ENCODE measurements at places on chromosomes 12 and 14. TPM values are rescaled to one million over a fixed set of nuclear protein-coding genes. Genes with fewer than 3 reads are reported as not detected.

GRCh38 chr12:69534389-69534822, 50.9 kb upstream of the CCT2 start:
- DNase-seq = peak; percentile 6

- no peak for DNase-seq
Measured at GRCh38 chr12:108099778-108100489, 29.2 kb upstream of the WSCD2 start.

- no peak for DNase-seq
Measured at GRCh38 chr14:65210822-65211182, 108.5 kb upstream of the MAX start.

The RTN1 gene
- polyA plus RNA-seq = 0.21 TPM

The GPRC5A gene
- polyA plus RNA-seq = 3.3 TPM
